Spinal cord (tissue), 10 donors: ENCODE measurements at places on chromosomes 4 and X. TPM values are rescaled to one million over a fixed set of nuclear protein-coding genes. Genes with fewer than 3 reads are reported as not detected.

Gene CLGN
- 12.5 TPM for polyA plus RNA-seq

Gene FRMD7
- 0.13 TPM for polyA plus RNA-seq

Gene RNF128
- polyA plus RNA-seq, result 7.6 TPM

Gene RASL11B
- 10.2 TPM for polyA plus RNA-seq

Gene PDE6B
- polyA plus RNA-seq, result 21.7 TPM

Gene PDLIM3
- polyA plus RNA-seq, result 140 TPM

Gene CT45A5
- polyA plus RNA-seq, result not detected

Gene VCX3A
- polyA plus RNA-seq, result 0.29 TPM

Gene TBC1D8B
- polyA plus RNA-seq, result 1.0 TPM

Gene APOO
- 73.3 TPM for polyA plus RNA-seq

Gene SSX2
- not detected for polyA plus RNA-seq

Gene PPA2
- 69.3 TPM for polyA plus RNA-seq

Gene DNAAF6
- polyA plus RNA-seq, result 1.5 TPM

Gene DBET
- polyA plus RNA-seq, result not detected

Gene CHRDL1
- polyA plus RNA-seq, result 8.8 TPM

Gene FRMPD3
- polyA plus RNA-seq, result 19.5 TPM

Gene GYPA
- 3.5 TPM for polyA plus RNA-seq

Gene CXCL1
- polyA plus RNA-seq, result 1.2 TPM

Gene EMCN
- polyA plus RNA-seq, result 14.8 TPM

Gene HCFC1
- polyA plus RNA-seq, result 56.3 TPM

Gene RWDD4
- polyA plus RNA-seq, result 26.1 TPM

Gene ARR3
- polyA plus RNA-seq, result 0.45 TPM

Gene ERVMER34-1
- polyA plus RNA-seq, result 1.1 TPM

Gene SLC34A2
- polyA plus RNA-seq, result 1.1 TPM

Gene SLC9A7
- polyA plus RNA-seq, result 26.2 TPM

Gene MAMLD1
- 39.4 TPM for polyA plus RNA-seq

Gene MAGEA9B
- polyA plus RNA-seq, result not detected

Gene HSFX1
- 6.0 TPM for polyA plus RNA-seq

Gene ADD1
- polyA plus RNA-seq, result 320 TPM

Gene FGG
- polyA plus RNA-seq, result not detected

Gene BCORL1
- 15.5 TPM for polyA plus RNA-seq

Gene ZNF182
- polyA plus RNA-seq, result 9.0 TPM

Gene REELD1
- polyA plus RNA-seq, result 0.16 TPM

Gene PLP1
- 888 TPM for polyA plus RNA-seq

Gene TLR6
- 1.4 TPM for polyA plus RNA-seq

Gene ATP2B3
- 18.4 TPM for polyA plus RNA-seq

Gene SPANXC
- not detected for polyA plus RNA-seq

Gene PLA2G12A
- polyA plus RNA-seq, result 36.1 TPM

Gene SH2D1A
- polyA plus RNA-seq, result 0.15 TPM

Gene GAGE2A
- polyA plus RNA-seq, result not detected

Gene ASB9
- 2.9 TPM for polyA plus RNA-seq

Gene CYBB
- 11.8 TPM for polyA plus RNA-seq

Gene GPR34
- polyA plus RNA-seq, result 21.7 TPM

Gene RPA4
- polyA plus RNA-seq, result not detected

Gene ATXN3L
- polyA plus RNA-seq, result not detected

Gene PCDH19
- polyA plus RNA-seq, result 42.2 TPM

Gene DSPP
- 0.06 TPM for polyA plus RNA-seq

Gene POU4F2
- 2.1 TPM for polyA plus RNA-seq

Gene PTPN13
- 23.0 TPM for polyA plus RNA-seq

Gene RHOXF2B
- 0.18 TPM for polyA plus RNA-seq

Gene ARHGAP10
- polyA plus RNA-seq, result 8.8 TPM

Gene RTL5
- 32.9 TPM for polyA plus RNA-seq

Gene EGFL6
- 14.7 TPM for polyA plus RNA-seq

Gene ENPEP
- polyA plus RNA-seq, result 2.8 TPM

Gene NPY1R
- 13.9 TPM for polyA plus RNA-seq

Gene SLC49A3
- 5.1 TPM for polyA plus RNA-seq

Gene UGT2B7
- 0.84 TPM for polyA plus RNA-seq

Gene PRKG2
- polyA plus RNA-seq, result 4.0 TPM

Gene TEX13D
- polyA plus RNA-seq, result not detected

Gene AKAP4
- polyA plus RNA-seq, result not detected
